Stimulated activated naive CD4-positive, alpha-beta T cell treated with Interleukin-2 at 50 U/mL for 16 hours (primary cell): ENCODE measurements at places on chromosomes 12 and 14.

GRCh38 chr12:599756-600155 is 63.5 kb downstream of the NINJ2 start:
- DNase-seq, result no peak

GRCh38 chr12:131133015-131133905 is 179.6 kb downstream of the ADGRD1 start:
- DNase-seq, result no peak

DNA sequence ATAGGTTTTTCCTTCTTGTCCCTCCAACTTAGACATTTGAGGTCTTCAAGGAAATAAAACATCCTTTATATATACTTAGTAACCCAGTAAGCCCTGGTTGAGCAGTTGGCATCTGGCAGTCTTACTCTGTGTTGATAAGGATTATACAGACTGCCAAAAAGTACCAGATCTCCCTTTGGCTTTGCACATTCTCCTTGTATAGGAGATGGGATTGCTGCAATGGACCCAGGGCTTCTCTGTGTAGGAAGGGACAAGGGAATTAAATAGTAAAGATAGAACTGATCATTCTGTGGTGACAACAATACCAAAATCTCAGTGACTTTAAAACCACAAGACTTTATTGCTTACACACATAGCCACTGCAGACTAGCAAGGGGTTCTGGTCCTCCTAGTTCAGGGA is 180.1 kb upstream of the CCDC196 start:
- DNase-seq, result no peak

DNA sequence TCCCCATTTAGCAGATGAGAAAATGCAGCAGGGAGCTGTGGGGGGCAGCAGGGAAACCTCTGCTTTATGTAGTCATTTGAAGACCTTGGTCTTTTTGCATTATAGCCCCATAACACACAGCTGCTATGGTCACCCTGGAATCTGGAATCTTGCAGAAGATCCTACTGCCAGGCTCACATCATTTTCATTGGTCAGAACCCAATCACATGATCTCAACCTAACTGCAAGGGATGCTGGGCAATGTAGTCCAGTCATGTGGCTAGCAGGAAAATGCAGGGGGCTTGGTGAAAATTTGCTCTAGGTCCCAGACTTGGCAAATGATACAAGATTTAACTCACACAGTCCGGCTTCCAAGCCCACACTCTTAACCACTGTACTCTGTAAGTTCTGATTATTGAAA is 1028.7 kb downstream of the AACS start:
- no peak for DNase-seq

DNA sequence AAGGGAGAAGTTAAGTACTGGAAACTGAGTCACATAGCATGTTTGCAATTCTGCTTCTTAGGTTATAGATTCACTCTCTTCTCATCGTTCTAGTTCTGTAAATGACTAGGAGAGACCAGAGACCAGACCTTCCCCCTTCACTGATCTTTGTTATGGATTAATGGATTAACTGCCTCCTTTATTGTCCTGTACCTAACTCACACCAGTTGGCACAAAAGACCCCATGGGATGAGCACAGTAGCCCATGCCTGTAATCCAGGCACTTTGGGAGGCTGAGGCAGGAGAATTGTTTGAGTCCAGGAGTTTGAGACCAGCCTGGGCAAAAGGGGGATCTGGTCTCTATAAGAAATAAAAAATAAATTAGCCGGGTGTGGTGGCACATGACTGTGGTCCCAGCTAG is 20.8 kb downstream of the BCAT1 start:
- no peak for DNase-seq

DNA sequence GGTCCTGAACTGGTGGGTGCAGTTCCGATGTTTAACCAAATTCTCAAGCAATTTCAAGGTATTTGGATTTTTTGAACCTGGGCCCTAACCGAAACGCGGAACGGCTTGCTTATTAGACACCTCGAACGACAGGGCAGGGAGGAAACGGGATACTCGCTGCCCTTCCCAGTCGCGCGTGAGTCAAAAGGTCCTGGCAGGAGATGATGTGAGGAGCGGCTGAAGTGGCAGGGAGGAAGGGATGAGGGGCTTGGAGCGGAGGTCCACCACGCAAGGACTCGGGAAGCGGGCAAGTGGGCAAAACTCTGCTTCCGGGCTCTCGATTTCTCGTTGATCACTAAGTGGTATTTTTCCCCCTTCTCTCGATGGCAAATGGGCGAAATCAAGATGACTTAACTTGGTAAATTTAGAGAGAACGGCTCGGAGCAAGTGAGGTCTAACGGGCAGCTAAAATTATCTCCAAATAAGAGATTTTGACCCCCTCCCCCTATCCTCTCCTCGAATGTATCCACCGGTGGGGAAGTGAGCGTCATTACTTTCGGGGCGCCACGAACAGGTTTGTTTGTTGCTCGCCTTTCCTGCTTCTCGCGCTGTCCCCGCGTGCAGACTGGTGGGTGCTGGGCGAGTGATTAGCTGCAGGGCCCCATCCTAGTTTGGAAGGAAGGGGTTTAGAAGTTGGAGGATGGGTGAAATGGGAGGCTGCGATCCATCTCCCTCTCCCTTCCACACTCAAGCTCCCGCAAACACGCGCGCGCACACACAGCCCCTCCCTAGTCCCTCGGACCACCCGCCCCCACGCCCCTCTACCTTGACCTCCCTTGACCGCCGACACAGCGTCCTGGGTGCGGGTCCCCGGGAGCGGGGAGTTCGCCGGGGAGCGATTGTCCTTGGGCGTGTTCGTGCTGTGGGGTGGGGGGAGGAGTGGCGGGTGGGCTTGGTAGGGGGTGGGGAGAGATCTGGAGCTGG is 986 bp upstream of the NTF3 start:
- no peak for DNase-seq

DNA sequence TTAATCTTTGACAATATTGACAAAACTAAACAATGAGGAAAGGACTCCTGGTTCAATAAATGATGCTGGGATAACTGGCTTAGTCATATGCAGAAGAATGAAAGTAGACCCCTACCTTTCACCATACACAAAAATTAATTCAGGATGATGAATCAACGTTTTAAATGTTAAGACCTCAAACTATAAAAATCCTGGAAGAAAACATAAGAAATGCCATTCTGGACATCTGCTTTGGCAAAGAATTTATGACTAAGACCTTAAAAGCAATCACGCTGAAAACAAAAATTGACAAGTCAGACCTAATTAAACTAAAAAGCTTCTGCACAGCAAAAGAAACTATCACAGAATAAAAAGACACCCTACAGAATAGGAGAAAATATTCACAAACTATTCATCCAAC is 97.4 kb downstream of the LMNTD1 start:
- DNase-seq, result no peak

GRCh38 chr14:97634751-97635150 is 837.6 kb downstream of the VRK1 start:
- DNase-seq, result no peak
